ENCODE measurements at places on chromosomes 5 and 9.

- no peak for DNase-seq
Observed at GRCh38 chr5:111514087-111514486, 1.8 kb upstream of the STARD4 start.

DNA sequence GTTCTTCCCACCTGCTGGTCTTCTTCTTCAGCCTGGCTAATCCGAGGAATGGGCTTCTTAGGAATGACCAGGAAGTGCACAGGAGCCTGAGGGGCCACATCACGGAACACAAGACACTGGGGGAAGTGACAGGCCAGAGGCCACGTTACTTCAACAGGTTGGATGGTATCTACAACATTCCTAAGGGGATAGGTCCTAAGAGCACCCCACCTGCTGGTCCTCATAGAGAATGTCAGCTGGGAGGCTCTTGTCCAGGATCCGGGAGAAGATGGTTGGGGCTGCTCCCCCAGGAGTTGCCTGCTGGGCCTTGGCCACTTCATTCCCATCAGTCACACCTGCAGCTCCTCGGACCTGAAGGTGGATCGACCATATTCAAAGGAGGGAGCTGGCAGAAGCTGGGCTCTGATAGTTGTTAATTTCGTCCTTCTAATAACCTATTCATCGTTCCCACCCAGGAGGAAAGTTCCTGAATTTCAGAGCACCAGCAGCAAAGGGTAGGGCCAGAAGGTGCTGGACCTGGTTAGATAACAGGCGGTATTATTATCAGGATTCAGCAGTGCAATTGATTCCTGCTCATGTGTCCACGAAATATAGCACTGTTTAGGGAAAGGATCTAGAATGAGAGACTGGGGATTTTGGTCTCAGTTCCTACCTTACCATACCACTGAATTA, 1.3 kb downstream of the HINT2 start:
- DNase-seq, result no peak

- no peak for DNase-seq
Observed at GRCh38 chr5:32507738-32508434, 63.3 kb upstream of the ZFR start.

- DNase-seq, result no peak
Observed at GRCh38 chr9:30116673-30117217, 2267.7 kb upstream of the ACO1 start.

GRCh38 chr5:169567079-169567478, 16.5 kb upstream of the SPDL1 start:
- DNase-seq, result no peak

DNA sequence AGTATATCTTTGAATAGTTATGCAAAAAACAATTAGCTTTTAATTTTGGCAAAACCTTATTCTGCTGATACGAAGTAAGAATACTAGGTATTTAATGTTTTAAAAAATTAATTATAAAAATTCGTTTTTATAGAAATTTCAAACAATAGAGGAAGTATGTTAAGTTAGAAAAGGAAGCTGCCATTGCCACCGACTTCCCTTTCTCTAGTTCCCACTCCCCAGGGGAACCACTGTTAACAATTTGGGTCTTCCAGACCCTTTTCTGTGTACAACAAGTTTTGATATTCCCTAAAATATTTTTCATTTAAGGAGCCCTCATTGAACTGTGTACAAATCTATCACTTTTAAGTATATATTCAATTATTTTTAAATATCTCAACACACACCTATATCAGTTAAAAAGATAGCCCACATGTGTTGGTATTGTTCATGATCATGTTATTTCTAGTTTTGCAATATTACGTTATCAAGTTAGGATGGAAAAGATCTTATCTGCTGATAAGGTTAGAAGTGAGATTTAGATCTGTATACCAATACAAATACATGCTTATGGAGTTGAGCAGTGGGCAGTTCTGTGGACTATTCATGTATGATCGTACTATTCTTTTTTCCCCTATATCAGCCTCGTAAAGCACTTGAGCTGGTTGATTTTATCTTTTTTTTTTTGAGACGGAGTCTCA, 25.9 kb downstream of the NDFIP1 start:
- no peak for DNase-seq

- no peak for DNase-seq
Observed at GRCh38 chr5:15510092-15510491, 10.1 kb downstream of the FBXL7 start.

DNA sequence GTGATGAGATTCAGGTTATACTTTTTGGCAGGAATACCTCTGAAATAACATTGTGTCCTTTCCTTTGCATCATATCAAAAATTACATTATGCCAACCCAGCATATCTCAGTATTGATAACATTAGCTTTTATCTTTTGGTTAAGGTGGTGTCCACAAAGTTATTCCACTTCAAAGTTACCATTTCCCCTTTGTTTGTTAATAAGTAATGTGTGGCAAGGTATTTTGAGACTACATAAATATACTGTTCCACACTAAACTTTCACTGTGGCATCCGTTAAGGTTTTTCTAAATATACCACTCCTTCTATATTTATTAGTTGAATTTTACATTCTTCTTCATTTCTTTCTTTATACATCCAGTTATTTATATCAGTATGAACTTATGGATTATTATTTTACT, 14.1 kb upstream of the ARHGEF37 start:
- no peak for DNase-seq

DNA sequence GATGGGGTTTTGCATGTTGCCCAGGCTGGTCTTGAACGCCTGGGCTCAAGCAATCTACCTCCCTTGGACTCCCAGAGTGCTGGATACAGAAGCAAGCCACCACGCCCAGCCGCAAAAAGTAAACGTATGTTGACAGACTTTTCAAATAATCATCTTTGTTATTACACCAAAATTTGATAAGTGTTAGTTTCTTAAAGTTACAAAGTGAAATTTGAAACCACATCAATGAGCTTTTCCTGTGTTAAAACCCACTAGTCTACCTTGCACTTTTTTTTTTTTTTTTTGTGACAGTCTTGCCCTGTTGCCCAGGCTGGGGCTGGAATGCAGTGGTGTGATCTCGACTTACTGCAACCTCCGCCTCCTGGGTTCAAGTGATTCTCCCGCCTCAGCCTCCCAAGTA, 29.9 kb downstream of the SPACA9 start:
- DNase-seq, result no peak

GRCh38 chr9:129751841-129752801, 721 bp downstream of the PTGES start:
- no peak for DNase-seq

DNA sequence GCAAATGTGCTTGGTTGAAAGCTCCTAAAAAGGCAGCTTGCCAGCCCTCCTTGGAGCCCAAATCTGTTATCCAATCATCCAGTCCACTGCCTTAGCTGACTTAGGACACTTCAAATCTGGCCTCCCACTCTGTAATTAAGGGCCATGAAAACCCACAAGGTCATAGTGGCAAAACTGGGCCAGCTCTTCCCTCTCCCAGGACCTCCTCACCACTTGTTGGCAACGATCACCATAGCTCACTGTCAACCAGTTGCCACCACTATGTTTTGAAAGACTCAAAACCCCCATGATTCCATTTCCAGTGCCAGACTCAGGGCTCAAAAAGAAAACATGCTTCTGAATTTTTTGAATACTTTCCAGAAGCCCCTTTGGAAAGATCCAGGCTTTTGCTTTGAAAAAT, 107.5 kb downstream of the NREP start:
- no peak for DNase-seq

DNA sequence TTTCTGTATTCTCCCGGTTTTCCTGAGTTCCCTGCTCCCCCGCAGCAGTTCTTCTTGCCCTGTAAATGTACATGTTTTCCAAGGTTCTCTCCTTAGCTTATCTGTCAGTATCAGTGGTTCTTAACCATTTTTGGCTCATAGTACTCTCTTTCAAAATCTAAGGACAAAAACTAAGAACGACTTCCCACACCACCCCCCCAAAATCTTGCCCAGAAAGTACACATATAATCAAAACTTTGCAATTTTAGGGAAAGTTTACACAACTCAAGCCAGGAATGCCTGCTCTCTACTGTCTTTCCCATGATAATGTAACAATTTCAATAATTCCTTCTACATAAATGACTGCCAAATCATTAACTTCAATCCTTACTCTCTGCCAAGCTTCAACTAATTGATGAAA, 4.5 kb downstream of the DCAF12 start:
- DNase-seq, result no peak

DNA sequence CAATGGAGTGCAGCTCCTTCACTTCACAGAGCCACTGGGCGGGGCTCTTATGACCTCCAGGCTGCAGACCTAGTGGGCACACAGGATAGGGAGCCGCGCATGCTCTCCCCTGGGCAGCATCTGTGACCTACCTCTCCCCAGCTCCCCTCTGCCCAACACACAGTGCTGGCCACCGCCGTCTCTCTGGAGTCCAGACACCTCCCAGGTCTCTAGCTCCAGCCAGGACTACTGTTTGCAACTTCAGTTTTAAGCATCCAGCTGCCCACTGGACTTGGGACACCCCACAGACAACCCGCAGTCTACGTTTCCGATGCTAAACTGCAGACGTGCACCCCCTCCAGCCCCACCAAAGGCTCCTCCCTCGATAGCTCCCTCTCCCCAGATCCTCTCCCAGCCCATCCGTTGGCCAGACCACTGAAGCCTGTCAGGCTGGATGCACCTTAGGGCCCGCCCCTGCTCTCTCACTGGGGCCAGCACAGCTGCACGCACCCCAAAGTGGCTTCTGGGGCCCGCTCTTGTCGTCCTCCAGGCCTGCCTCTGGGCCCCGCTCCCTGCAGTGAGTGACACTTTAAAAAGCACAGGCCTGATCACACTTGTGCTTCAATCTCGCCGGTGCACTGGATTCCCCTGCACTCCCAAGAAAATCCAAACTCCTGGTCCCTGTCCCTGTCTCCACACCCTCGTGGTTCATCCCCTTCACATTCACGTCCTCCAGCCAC, 11.3 kb downstream of the FLT4 start:
- DNase-seq, result no peak

DNA sequence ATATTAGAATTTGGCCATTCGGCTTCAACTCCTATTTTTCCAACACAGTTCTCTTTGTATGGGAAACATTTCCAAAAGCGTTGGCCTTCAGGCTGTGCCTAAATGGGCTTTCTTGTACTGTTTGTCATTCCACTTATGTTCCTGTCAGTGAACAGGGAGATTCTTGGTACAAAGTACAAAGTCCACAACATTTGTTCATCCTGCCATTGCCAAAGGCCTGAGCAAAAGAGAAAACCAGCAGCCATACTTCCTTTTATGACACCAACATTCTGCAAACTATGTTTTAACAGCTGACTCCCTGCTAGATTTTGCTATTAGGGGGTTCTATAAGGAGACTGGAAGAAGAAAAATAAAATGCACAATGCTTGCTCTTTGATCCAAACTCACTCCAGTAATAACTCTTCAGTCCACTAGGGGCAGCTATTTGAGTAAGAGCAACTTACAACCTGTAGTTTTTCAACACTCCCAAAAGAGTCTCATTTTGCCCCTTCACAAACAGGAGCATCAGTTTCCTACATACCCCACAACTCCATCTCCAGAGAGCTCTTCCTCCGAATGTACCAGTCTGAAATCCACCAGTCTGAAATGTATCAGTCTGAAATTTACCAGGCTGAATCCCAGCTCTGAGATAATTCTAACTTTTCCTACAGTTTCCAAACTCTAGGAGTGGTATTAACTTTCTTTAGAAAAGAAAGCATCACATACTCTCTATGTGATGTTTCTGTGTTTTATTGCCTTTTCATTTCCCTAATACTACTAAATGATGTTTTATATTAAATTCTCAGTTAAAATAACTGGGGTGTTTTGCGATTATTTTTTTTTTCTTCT, 693.8 kb downstream of the DNAH5 start:
- DNase-seq, result no peak

GRCh38 chr9:2874001-2874750, 30.3 kb upstream of the PUM3 start:
- no peak for DNase-seq

- no peak for DNase-seq
Observed at GRCh38 chr5:10745133-10745532, 15.9 kb downstream of the DAP start.

GRCh38 chr5:176658817-176659511, 11.7 kb downstream of the TSPAN17 start:
- DNase-seq, result no peak

- DNase-seq, result peak; percentile 57
Observed at GRCh38 chr5:172446336-172447051, 7.8 kb downstream of the SH3PXD2B start.

DNA sequence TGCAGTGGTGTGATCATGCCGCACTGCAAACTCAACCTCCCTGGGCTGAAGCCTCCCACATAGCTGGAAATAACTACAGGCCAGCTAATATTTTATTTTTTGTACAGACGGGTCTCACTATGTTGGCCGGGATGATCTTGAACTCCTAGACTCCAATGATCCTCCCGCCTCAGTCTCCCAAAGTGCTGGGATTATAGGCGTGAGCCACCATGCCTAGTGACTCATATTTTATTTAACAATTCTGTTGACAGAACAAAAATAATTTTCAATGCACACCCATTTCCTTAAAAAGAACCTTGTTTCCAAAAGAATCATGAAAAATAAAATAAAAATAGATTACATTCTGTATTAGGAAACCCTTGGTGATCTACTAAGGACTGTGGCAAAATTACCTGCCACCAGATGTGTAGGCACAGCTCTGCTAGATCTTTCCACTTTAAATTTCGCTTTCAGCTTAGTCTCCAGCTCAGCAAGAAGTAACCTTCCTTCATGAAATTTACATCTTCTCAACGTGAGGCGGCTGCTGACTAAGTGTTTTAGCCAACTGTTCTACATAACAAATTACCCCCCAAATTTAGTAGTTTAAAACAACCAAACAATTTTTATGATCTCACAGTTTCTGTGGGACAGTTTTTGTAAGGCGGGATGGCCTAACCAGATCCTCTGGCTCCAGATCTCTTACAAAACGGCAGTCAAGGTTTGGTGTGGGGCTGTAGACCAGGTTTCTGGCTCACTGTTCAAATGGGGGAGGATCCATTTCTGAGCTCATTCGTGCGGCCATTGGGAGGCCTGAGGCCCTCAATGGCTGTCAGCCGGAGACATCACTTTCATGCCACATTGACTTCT, 32.6 kb upstream of the GOLPH3 start:
- no peak for DNase-seq

DNA sequence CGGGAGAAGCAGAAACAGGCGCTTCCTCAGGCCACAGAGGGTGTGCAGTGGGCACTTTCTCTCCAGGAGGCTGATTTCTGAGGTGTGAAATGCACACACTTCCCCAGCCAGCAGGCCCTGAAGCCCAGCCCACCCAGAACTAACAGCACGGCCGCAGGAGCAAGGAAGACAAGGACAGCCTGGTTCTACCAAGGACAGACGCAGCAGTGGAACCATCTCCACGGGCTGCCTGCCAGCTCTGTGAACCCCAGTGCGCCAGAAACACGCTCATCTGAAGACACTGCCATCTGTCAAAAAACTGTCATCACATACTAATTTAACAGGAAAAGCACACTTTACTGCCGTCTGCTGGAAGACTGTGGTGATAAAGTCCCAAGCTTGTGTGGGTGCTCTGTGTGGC, 40.7 kb downstream of the MAPK9 start:
- peak; percentile 91 for DNase-seq

- DNase-seq, result no peak
Observed at GRCh38 chr5:157222506-157223230, 42.0 kb downstream of the ITK start.

DNA sequence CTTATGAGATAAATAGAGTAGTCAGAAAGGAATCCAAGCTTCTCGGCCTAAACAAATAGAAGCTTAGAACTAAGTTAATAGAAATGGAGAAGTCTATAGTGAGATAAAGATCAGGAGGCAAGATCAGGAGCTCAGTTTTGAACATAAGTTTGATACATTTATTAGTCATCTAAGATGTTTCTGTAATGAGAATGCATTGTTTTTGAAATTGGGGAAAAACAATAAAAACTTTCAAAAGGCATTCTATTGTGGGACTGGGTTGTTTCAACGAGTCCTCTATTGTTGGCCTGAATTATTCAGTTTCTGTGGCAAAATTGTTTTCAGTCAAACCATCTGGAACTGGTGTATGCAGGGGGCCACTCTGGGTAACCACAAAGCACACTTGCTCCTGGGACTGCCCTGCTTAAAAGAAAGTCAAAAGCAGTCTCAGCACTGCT, 181.0 kb upstream of the CLINT1 start:
- no peak for DNase-seq

All from spinal cord (tissue), 10 donors.